ENCODE measurements at places on chromosomes 5 and 9. TPM values are rescaled to one million over a fixed set of nuclear protein-coding genes. Genes with fewer than 3 reads are reported as not detected.

GRCh38 chr5:131164191-131165118, 601 bp downstream of the HINT1 start:
- peak overlapping the region; percentile 82 for H3K4me3 ChIP-seq
- peaks cover 28% of the 10 kb centered on the region for H3K36me3 ChIP-seq
- peak overlapping the region; percentile 91 for H3K27ac ChIP-seq
- H3K4me1 ChIP-seq, result peaks cover 8% of the 10 kb centered on the region
- no peaks in the 10 kb centered on the region for H3K27me3 ChIP-seq
- DNase-seq, result peak; percentile 68

DNA sequence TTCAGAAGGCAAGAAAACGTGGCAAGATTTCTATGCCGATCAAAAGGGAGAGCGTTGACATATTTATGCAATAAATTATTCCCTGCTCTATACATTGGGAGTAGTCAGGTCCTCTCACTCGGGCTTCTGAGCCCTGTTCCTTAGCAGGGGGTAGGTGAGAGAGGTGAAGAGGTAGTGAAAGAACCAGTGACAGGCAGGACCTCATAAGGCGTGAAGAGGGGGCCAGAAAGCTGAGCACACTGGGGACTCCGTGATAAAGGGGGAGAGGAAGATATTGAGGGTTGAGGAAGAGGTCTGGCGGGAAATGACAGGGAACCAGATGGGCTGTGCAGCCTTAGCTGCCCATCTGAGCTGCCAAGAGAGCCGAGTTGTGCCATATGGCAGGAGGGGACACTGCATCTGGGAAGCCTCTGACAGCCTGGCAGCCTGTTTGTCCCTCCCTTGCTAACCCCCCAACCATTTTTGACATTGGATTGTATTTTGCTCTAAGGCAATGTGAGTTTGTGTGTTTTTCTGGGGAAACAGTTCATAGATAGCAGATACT, 782 bp upstream of the CDC20B start:
- DNase-seq, result no peak
- H3K36me3 ChIP-seq, result no peaks in the 10 kb centered on the region
- H3K4me1 ChIP-seq, result peaks cover 30% of the 10 kb centered on the region
- no peak overlapping the region for H3K27ac ChIP-seq
- peaks cover 62% of the 10 kb centered on the region for H3K27me3 ChIP-seq

GRCh38 chr5:66558560-66558959, 37.6 kb upstream of the MAST4 start:
- no peaks in the 10 kb centered on the region for H3K27me3 ChIP-seq
- no peaks in the 10 kb centered on the region for H3K4me1 ChIP-seq
- H3K27ac ChIP-seq, result no peak overlapping the region
- H3K36me3 ChIP-seq, result no peaks in the 10 kb centered on the region
- no peak for DNase-seq
- no peak overlapping the region for H3K4me3 ChIP-seq

Gene OR1J2
- total RNA-seq, result not detected

Gene PAXX
- total RNA-seq, result 161 TPM

Gene FGD3
- total RNA-seq, result 204 TPM

Data from natural killer cell (primary cell).